ENCODE measurements at places on chromosomes 5 and 9. TPM values are rescaled to one million over a fixed set of nuclear protein-coding genes. Genes with fewer than 3 reads are reported as not detected.

DNA sequence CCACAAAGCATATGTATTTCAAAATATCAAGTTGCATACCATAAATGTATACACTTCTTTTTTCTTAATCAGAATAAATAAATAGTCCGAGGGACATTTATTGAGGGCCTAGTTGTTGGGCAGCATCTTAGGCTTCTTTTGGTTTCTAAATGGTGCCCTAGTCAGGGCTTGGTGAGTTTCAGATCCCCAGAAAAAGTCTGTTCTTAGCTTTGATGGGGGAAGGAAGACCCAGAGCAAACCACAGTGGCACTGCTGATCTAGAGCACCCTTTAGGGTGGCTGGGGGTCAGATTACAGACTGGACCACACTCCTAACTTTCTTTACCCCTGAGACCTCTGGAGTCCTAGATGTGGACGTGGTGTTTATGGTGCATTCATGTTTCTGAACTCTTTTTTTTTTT lies 97.8 kb downstream of the C9orf152 start:
- no peak for DNase-seq

- DNase-seq = no peak
These were observed 787.4 kb upstream of the RGMB start for GRCh38 chr5:97986069-97986468.

SFXN1 gene
- total RNA-seq = 133 TPM

MYOT gene
- not detected for total RNA-seq

ETF1 gene
- total RNA-seq = 187 TPM
